NCI-H510A treated with DMSO at 0.1 percent for 48 hours (cell line): ENCODE measurements at places on chromosomes 7 and 10.

DNA sequence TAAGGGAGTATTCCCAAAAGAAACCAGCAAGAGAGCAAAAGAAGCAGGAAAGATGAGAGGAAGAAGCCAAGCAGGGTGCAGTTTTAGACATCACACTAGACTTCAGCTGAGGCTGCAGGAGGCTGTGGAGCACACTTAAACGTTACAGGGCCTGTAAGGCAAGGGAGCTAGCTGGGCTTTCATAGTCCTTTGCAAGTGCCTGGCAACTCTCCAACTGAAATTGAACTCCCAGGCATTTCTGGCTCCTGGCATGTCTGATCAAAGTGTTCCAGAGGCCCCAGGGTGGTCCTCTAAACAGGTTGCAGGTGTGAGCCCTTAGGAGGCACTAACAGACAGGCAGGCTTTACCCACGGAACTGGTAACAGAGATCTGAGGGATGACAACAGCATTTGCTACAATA, 750.2 kb downstream of the XPNPEP1 start:
- no peak for DNase-seq

GRCh38 chr10:127894146-127894545, 1.4 kb upstream of the CLRN3 start:
- no peak for DNase-seq

- DNase-seq: no peak
Measured at GRCh38 chr10:29355411-29355991, 66.6 kb downstream of the LYZL1 start.

DNA sequence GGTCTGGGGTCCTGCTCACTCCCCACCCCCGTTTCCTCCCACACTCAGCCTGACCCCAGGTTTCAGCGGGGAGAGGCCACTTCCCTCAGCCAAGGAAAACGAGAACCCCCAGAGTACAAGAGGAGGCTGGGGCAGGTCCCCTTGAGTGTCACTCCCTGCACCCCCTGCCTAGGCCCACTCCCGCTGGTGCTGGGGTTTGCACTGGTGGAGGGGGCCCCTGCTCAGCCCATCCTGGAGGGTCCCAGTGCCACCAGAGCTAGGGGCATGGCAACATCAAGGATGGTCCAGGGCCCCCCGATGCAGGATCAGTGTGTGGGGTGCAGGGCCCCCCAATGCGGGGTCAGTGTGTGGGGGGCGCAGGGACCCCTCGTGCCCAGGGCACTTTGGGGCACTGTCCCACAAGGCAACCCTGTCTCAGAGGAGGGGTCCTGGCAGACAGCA, 70.5 kb upstream of the KCTD7 start:
- DNase-seq: no peak

DNA sequence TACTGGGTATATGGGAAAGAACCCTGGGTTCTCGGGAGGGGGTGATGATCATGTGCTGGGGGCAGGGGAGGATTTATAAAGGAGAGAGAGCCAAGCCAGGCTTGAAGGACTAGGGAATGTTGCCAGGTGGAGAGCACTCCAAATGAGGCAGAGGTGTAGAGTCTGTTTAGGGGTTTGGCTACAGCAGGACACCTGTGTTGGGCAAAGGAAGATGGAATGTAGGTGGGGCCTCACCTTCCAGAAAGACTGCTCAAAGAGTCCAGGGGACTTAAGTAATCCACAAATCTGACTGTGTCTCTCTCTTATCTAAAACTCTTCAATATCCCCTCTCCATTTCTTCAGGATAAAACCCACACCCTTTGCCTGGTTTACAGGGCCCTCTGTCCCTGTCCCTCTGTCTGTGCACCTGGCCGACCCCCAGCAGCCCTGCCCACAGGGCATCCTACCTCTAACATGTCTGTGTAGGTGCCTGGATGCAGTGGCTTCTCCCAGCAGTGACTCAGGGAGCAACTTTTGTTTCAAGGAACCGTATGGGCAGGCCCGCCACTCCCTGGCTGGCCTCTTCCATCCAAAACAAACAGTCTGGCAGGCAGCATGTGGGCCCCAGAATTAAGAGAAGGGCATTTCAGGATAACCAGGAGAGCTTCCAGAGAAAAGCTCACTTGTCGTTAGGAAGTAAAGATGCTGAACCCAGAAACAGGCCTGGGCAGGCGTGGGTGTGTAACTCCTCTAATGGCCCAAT, 10.6 kb upstream of the PLEKHA1 start:
- DNase-seq: no peak

DNA sequence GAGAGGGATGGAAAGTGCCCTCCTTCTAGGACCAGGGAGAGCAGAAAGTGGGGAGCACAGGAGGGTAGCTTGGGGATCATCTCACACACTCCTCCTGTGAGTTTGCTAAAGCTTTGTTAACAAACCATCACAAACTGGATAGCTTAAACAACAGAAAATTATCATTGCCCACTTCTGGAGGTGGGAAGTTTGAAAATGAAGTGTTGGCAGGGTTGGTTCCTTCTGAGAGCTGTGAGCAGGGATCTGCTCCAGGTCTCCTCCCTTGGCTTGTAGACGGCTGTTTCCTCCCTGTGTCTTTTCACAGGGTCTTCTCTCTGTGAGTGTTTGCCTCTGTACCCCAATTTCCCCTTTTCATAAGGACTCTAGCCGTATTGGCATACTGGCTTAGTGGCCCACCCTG, 32.0 kb upstream of the CXCL12 start:
- DNase-seq: no peak

DNA sequence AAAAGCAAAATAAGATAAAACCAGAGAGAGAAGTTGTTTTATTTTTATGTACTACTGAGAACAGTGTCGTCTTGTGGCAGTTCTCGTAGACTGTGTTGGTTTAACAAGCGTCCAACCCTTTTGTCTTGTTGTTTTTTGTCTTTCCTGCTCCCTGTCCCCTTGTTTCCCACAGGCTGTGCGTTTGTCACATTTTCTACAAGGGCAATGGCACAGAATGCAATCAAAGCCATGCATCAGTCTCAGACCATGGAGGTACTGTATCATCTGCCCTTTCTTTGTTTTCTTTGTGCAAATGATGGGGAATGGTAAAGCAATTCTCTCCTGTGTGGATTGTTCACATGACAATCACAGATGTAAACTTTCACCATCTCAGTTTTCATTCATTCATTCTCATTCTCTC, 248.8 kb downstream of the CELF2 start:
- no peak for DNase-seq

DNA sequence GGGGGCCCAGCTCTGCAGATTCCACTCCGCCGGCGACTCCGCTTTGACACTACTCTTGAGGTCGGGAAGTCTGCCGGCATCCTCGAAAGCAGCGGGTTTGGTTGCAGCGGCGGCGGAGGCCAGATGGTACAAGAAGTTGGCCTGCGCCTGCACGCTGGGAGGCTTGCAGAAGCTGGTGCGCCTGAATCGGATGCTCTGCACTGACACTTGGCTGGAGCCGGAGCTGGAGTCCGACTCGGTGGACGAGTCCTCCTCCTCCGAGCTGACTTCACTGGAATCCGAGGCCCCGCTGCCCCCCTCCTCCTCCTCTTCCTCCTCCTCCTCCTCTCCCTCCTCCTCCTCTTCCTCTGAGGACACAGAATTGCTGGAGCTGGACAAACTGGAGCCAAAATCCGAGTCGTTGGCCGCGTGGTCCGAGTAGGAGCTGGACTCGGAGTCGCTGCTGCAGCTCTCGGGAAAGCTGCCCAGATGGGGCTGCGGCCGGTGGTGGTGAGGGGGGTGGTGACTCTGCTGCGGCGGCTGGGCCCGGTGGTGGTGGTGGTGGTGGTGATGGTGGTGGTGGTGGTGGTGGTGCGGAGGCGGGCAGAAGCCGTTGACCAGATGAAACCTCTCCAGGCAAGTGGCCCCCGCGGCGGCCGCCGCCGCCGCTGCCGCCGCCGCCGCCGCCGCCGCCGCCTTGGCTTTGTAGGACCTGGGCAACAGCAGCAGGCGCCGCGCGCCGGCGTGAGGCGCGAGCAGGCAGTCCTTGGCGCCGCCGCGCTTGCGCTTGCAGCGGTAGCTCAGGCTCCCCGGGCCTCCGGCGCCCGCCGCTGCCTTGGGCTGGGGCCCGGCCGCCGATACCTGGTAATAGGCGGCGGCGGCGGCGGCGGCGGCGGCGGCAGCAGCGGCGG, 9.0 kb downstream of the SKIDA1 start:
- peak; percentile 15 for DNase-seq

- no peak for DNase-seq
Measured at GRCh38 chr10:114571316-114571999, 86.6 kb downstream of the ABLIM1 start.

DNA sequence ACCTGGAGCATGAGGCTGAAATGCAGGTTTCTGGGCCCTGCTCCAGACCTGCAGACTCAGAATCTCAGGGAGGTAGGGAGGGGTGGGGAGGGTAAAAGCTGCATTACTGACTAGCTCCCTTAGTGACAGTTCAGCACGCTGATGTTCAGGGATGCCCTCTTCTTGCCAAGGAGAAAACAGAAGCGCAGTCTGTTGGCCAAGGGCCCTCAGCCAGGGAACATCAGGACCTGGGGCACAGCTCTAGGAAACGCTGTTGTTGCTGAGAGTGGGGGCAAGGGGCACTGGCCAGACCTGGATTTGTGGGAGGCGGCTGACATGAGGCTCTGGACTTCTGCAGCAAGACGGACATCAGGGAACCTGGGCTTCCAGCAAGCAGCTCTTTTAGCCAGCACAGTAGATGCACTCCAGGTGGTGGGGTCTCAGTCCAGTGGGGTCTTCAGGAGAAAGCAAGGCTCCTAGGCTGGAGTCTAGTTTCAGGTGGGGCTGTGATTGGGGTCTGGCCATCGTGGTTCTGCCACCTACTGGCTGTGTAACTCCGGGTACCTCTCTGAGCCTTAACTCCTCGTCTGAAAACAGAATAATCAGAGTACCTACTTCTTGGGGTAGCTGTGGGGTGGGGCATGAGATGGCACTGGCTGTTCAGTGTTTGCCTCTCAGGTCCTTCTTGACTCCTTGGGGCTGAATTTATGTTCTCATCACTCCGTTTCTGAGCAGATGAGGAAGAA, 72.9 kb upstream of the PRLHR start:
- no peak for DNase-seq

- DNase-seq: no peak
Measured at GRCh38 chr7:27240015-27240731, 2.4 kb upstream of the EVX1 start.

DNA sequence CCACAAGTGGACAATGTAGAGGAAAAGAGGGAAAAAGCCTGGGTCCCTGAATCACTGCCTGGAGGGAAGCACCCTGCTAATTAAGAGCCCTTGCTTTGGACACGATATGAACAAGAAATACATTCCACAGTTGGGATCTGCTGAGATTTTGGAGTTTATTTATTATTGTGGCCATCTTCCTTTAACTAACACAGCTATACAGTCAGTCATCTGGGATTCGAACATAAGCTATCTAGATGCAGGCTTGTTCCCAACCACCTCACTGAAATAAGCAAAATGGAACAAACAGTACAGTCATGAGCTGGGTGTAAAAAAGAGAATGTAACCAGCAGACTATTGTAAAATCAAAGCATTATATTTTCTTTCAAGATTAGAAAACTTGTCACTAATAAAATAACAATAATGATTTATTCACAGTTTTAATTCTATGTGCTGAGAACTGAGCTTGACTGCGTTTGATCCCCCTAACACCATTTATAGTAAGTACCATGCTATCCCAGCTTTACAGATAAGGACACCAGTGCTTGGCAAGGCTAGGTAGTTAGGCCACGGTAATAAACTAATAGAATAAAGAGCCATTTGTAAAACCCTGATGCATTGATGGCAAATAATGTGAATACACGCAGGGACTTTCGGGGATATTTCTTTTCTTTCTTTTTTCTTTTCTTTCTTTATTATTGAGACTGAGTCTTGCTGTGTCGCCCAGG, 223.8 kb upstream of the KLF6 start:
- DNase-seq: no peak

GRCh38 chr10:79081353-79082034, 12.7 kb downstream of the ZMIZ1 start:
- DNase-seq: no peak

DNA sequence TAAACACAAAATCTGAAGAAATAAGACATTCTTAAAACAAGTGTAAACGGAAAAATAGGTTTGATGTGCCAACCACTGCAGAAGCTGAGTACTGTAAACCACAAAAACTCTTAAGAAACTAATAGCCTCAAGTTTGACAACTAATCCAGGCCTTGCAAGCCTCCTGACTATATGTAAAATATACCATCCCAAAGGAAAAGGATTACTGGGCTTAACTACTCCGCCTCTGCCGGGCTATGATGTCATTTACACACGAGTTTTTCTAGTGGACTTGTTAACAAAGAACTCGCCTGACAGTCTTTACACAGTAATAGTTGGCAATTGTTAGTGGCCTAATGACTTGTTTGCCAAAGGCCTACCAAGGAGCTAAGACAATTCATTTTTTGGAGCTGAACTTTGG, 2.1 kb downstream of the KIF5B start:
- no peak for DNase-seq

DNA sequence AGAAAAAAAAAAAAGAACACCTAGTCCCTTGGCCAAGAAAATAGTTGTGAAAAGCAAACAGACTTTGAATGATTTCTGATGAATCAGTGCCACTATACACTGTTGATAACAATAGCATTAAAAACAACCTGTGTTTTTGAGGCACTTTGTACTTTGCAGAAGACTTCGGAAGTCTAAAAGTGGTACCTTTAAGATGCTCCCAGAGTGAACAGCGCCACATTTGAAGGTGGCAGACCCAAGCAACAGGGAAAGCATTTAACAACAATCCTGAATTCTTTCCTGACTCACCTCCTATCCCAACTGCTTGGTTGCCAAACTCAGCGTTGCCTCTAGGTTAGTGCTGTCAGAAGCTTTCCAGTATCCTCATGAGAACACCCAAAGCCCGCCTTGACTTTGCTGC, 102.5 kb upstream of the CCDC6 start:
- no peak for DNase-seq

DNA sequence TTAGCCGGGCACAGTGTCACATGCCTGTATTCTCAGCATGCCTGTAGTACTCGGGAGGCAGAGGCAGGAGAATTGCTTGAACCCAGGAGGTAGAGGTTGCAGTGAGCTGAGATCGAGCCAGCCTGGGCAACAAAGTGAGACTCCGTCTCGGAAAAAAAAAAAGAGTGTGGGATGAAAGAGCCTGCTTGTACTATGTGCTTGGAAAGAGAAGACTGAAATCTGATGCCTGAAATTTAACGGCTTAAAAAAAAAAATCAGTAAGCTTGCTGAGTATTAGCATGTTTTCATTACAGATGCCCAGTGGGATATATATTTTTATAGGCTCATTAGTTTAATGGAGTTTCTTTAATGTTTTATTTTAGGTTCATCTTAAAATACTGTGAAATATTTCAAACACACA, 4.2 kb downstream of the NT5C2 start:
- DNase-seq: no peak

- peak; percentile 17 for DNase-seq
Measured at GRCh38 chr10:125283191-125283835, 123.0 kb upstream of the CTBP2 start.

- no peak for DNase-seq
Measured at GRCh38 chr7:36441344-36442022, 51.8 kb downstream of the ANLN start.
